ENCODE measurements at places on chromosomes 5 and 9.

DNA sequence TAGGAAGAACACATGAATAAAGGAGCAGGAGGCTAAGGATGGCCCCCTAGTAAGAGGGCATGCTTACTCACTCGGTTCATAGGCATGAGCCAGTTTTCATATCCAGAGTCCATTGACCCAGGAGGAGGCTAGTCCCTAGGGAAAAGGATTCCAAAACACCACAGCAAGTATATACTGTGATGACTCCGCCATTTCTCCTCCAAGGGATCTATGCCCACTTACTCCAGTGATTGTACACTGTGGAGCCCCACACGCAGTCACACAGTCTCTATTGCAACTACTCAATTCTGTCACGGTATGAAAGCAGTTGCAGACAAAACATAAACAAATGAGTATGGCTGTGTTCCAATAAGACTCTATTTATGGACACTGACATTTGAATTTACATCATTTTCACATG lies 117.7 kb upstream of the ALDH1B1 start:
- no peak for DNase-seq

- no peak for DNase-seq
Measured at GRCh38 chr5:108629779-108630528, 117.7 kb upstream of the FER start.

DNA sequence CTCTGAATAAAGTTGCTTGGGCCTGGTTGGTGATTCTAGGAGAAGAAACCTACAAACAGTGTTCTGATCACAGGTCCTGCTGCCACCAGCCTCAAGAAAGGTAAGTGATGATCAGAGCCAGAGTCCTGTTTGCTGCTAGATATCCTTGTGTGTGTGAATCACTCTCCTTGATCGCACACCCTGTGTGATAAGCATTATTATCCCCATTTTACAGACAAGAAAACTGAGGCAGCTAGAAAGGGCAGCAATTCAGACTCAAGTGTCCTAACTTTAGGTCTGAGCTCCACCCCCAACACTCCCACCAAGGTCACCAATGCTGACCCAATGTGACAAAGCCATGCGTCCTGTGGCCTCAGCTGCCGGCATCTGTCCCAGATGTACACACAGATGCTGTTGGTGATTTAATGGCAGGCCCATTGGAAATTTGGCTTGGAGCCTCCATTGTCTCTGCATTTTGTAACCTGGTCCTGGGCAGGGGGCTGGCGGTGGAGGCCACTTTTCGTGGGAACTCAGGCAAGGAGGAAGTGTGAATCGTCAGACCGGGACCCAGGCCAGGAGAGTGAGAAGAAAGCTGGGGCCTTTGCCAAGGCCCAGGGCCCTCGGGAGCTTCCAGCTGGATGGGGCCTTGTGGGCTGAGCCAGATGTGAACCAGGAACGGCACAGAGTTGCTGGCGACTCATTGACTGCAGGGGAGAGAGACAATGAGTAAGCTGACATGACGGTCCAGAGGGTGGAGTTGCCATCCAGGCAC lies 29.8 kb upstream of the GGTA1 start:
- DNase-seq: peak; percentile 96

GRCh38 chr9:132485393-132485792 lies 75.4 kb downstream of the CFAP77 start:
- DNase-seq: no peak

DNA sequence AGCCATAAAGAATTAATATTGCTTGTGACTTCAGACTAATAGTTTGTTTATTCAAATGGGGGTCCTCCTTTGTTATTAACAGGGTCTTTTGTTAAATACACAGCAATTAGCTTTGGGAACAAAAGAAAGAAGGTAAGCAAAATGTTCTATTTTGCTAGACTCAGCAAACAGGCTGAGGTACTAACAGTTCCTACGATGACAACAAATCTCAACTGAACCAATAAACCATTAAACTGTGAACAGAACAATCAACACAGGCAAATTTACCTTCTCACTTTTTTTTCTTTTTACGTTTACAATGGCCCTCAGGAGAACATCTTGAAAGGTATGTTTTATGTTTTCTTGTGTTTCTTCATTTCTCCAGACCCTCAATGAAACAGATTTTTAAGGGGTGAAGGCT lies 207.2 kb downstream of the NFIB start:
- no peak for DNase-seq

DNA sequence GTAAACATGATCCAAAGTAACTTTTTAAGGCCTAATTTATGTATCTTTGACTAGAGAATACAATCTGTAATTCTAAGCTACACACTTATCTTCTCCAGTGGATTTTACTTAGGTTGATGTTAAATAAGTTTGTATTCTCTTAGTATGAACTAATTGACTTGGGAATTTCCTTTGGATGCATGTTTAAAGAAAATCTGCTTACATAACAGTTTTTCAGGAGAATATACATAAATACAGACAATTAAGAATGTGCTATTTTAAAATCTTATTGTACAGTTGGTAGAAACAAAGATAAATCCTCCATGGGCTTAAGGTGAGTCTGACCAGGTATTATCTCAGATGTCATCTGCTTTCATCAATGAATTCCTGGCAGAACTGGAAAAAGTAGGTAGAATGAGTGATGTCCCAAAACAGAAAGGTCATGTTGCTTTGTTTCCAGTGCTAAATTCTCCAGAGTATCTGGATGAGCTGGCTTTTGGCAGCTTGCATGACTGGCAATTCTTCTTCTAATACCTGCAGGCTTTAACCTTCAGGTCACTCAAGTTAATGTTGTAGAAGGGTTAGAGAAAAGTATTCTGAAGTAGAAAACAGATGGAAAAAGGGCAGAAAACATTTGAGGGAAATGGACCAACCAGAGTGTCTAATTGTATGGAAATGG lies 150.6 kb downstream of the MACIR start:
- DNase-seq: no peak

GRCh38 chr5:115064380-115064779 lies 105.3 kb downstream of the TRIM36 start:
- no peak for DNase-seq

- DNase-seq: no peak
Measured at GRCh38 chr9:117135501-117136098, 279.3 kb downstream of the ASTN2 start.

GRCh38 chr9:19138084-19138483 lies 10.8 kb upstream of the PLIN2 start:
- DNase-seq: no peak

- DNase-seq: no peak
Measured at GRCh38 chr9:106528158-106528557, 334.8 kb upstream of the ZNF462 start.

- DNase-seq: peak; percentile 93
Measured at GRCh38 chr9:108271646-108272348, 584.0 kb downstream of the ACTL7B start.

DNA sequence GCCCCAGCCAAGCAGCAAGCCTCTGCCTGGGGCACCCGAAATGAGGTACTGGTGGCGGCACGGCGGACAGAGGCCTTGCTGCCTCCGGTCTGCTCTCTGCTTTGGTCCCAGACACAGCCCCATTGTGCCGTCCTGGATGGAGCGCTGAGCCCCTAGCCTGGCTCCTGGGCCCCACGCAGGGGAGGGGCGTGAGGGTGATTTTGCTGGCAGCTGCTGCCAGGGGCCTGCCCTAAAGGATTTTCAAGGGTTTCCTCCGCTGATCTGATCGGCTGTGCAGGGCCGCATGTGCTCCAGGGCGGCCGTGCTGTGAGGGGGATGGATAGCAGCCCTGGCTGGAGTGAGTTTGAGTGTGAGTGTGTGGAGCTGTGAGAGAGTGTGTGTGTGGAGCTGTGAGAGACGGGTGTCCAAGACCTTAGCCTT lies 1.3 kb downstream of the GPSM1 start:
- no peak for DNase-seq

DNA sequence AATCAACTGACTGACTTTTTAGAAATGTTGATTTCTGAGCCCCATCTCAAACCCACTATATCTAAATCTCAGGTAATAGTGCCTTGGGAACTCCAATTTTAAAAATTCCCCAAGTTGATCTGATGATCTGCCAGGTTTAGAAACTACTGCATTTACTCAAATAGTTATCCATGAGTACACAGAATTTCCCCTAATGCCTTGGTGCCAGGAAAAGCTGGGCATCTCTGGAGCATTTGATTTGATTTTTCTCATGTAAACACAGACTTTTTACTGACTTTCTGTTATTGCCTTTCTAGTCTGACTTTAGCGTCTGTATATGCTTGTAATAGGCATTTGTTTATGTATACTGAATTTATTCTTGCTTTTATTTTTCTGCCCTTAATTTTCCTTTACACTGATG lies 35.8 kb downstream of the MTREX start:
- DNase-seq: no peak

DNA sequence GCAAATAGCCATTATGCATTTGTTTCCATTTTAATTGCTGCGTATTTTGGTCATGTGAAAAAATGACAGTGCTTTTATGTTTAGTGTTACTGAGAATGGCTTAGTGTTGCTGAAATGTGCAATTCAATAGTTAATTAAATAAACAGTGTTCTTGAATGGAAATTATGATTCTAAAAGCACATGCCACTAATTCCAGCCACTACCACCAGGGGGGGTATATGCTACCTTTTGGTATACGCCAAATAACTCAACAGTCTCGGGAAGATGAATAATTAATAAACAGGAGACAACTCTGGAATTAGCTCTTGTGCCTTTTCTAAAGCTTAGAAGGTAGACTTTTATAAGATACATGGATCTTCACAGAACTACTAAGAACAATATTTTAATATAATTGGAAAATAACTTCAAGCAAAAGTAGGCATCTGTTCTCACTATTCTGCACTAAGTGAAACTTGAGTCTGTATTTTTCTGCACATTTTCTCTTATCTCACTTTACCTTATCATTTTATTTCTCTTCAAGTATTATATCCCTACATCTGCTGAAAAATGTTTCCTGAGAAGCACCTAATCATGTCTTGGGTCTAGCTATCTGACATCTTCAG lies 83.5 kb upstream of the MINAR2 start:
- peak; percentile 38 for DNase-seq

- no peak for DNase-seq
Measured at GRCh38 chr5:83653669-83654068, 67.0 kb downstream of the HAPLN1 start.

DNA sequence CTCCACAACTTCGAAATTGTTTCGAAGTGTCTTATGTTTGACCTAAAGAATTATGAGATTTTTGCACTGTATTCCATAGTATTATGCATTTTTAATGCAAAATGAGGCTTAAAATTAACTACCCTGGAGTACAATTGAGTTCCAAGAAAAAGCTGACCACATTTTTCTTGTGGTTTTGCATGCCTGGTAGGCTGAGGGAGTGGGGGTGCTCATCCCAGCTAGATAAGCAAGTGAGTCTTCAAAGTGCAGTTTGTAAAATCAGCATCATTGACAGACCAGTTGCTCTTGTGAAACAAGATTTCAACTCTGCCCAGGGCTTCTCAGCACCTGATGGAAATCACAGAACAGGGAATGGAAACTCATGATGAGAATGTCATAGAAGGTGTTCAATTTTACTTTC lies 17.0 kb upstream of the NDUFS4 start:
- DNase-seq: no peak

- no peak for DNase-seq
Measured at GRCh38 chr9:95230046-95230445, 87.5 kb downstream of the FANCC start.

- no peak for DNase-seq
Measured at GRCh38 chr5:115452083-115452482, 92.5 kb downstream of the FEM1C start.

DNA sequence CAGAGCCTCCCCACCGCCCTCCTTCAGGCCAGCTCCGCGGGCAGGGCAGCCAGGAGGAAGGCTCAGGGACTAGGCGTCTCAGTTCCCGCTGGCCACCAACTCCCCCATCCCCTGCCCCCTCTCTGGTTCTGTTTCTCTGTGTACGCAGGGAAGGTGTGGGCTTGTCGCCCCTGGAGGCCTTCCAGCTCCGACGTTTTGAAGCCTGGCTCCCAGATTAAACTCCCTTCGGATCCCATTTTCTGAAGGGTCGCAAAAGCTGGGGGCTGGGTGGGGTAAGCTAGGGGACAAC lies 346 bp downstream of the ATOX1 start:
- DNase-seq: no peak

- DNase-seq: no peak
Measured at GRCh38 chr5:28468166-28468565, 1429.8 kb upstream of the CDH9 start.

DNA sequence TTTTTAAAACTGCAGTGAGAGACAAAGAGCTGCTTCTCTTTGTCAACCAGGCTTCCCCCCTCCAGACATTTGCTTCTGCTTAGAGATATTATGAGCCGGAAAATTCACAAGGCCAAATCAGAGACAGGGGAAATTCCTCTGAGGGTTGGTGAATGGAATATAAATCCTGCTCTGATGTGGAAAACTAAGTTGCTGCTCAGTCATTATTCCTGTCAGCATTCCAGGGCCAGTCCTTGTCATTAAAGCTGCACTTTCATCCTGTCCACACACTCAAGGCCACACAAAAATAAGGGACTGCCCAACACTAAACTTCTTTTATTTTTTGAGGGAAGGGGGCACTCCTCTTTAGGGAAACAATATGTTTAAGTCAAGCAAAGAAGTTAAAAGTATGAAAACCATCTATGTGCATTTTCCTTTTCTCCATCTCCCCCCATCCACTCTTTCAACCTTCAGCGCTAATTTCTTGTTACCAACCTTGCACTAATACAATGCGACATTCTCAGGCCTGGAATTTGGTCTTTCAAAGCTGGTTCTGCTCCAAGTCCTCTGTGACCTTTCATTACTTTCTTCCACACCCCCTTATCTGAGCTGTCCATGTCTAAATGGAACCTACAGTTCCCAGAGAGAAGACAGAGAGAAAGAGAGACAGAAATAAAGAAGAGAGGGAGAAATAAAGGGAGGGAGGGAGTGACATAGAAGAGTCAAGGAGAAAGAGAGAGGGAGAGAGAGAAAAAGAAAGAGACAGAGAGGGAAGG lies 118.9 kb upstream of the S1PR3 start:
- DNase-seq: no peak

GRCh38 chr5:94240993-94241651 lies 377.3 kb downstream of the KIAA0825 start:
- no peak for DNase-seq

- DNase-seq: no peak
Measured at GRCh38 chr9:15389173-15389572, 33.5 kb upstream of the SNAPC3 start.

- no peak for DNase-seq
Measured at GRCh38 chr9:111661802-111662521, 557 bp downstream of the GNG10 start.

- DNase-seq: no peak
Measured at GRCh38 chr5:127311781-127312525, 21.4 kb downstream of the MEGF10 start.

DNA sequence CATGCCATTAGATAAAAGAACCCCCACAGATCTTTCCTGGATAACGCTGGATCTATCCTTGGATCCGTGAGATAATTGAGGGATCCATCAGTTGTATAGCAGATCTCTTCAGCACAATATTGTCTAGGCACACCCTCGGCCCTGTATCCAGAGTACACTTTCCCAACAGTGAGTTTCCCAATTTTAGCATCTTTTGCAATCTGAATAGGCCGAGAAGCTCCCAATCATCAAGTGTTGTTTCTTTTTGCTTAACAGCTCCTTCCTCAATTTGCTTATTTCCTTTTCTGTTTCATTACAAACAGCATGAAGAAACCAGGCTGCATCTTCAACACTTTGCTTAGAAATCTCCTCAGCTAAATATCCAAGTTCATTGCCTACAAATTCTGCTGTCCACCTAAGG lies 4.4 kb upstream of the SPTLC1 start:
- DNase-seq: no peak
